Lower leg skin (tissue), 4 donors: ENCODE measurements at places on chromosomes 6 and 20.

DNA sequence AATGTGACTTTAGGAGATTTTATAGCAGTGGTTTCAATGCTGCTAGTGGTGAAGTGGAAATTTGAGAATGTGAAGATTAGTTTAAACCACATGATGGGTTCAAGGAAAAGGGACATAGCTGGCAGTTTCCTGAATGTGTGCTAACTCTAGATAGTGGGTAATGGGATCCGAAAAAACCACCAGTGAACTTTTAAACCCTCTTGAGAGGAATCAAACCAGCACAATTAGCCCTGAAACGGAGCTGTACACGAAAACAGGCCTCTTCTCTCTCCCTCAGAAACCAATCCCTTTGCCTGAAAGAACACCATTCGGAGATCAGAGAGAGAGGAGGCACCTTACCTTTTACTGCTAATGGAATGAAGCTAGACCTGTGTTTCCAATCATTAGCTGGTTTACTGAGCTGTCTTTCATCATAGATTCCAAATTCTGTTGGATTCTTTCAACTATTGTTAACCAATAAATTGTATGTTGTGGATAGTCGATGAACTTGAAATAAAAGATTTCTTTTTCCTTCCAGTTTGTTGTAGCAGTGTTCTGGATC, 103.9 kb downstream of the AIG1 start:
- DNase-seq = no peak

GRCh38 chr20:50339466-50339901, 148.9 kb downstream of the CEBPB start:
- peak; percentile 90 for DNase-seq

- no peak for DNase-seq
Observed at GRCh38 chr6:18099511-18099910, 23.0 kb downstream of the NHLRC1 start.

- DNase-seq = no peak
Observed at GRCh38 chr6:89736893-89737292, 82.7 kb downstream of the MDN1 start.

DNA sequence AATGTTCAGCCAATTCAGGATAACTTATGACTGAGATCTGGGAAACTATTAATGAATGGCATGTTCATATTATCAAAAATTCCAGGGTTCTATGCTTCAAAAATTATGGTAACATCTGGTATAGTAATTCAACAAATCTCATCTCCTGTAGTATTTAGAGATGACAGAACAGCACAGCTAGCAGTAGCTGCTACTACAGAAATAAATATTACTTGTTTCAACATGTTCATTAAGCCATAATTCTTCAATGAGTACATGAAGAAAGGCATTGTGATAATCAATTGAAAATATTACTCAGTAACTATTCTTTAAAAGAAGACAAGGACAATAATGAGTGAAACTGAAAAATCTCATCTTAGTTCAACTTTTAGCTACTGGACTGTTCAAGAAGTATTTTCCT, 66.8 kb downstream of the ATG5 start:
- no peak for DNase-seq

DNA sequence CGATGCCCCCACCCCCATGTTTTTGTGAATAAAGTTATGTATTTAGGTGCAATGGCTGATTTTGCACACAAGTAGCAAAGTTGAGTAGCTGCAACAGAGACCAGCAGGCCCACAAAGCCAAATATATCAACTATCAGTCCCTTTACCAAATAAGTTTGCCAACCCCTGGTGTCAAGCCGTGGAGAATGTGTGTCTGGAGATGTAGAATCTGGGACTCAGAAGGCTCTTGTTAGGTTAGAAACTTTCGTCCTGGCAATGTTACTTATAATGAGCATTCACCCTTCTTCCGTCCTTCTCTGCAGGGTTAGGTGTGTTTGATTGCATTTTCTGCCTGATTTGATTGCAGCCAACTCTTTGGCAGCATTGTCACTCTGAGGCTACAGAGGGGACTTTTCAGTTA, 57.8 kb downstream of the ZNF217 start:
- DNase-seq = no peak

- peak; percentile 79 for DNase-seq
Observed at GRCh38 chr20:2691663-2692035, 931 bp upstream of the EBF4 start.

- DNase-seq = no peak
Observed at GRCh38 chr6:76441875-76442274, 369.4 kb upstream of the IMPG1 start.
